ENCODE measurements at places on chromosomes 3 and 15.
A peak's percentile ranks its signal among the peaks of the same experiment; 100 is the strongest.

DNA sequence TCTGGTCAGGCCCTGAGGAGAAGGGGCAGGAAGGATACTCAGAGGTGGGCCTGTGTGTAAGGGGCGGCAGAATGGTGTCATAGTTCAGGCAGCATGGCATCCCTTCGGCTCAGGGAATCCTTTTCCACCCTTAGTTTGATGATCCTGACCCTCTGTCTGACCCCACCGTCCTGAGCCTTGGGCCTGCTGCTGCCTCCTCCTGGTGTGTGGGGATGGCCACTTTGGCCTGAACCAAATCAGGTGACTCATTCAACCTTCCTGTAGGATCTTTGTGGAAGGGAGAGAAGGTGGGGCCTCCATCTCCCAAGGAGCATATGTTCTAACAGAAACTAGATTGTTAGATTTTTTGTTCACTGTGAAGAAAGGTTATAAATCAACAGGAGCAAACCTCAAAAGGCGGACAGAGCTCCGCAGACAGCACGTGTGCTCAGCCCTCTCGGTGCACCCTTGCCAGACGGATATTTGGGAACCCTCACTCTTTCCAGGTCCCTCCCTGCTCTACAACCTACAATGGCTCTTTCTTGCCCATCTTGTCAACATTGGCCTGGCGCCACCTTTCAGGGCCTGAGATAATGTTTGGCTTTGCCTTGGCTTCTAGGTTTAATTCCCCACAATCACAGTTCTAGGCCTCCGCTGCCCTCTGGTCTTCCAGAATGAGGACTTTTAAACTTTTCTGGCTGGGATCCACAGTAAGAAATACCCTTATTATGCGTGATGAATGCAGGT, 21.7 kb downstream of the THSD4 start:
- DNase-seq: no peak

- DNase-seq: no peak
Measured at GRCh38 chr3:45020534-45020933, 5.6 kb upstream of the CLEC3B start.

GRCh38 chr3:66450390-66451022, 50.3 kb downstream of the LRIG1 start:
- no peak for DNase-seq

- DNase-seq: peak; percentile 36
Measured at GRCh38 chr3:101950510-101950909, 101.2 kb downstream of the NFKBIZ start.

DNA sequence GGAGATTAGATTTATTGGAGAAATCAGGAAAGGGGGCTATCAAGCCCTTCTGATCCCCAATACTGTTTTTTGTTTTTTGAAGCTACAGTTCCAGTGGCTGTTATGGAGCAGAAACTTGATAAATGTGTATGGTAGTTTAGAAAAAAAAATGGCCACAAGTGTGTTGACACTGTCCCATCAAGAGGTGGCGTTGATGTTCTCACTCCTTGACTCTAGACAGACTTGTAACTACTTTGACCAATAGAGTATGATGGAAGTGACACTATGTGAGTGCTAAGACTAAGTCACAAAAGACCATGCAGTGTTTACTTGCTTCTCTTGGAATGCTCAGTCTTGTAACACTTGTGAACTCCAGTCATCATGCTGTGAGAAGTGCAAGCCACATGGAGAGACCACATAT, 356.7 kb downstream of the PDCD6IP start:
- DNase-seq: no peak

- peak; percentile 58 for DNase-seq
Measured at GRCh38 chr3:119681279-119681678, 4.1 kb upstream of the COX17 start.

DNA sequence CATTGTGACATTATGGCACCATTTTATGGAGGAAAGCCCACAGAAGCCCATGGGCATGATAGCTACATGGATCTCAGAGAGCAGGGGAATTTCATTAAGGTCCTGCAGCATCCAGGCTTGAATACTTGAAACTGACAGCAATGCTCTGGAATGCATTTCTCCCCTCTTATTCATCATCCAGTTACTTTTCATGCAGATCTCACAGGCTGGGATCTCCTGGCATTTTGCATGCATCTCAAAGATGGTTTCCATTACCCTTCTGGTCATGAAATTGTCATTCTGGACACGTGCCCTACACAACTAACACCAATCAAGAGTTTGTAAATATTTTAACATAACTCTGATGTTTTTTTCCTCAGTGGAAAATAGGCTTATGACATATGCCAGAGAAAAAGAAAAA, 32.4 kb downstream of the VGLL3 start:
- DNase-seq: no peak

DNA sequence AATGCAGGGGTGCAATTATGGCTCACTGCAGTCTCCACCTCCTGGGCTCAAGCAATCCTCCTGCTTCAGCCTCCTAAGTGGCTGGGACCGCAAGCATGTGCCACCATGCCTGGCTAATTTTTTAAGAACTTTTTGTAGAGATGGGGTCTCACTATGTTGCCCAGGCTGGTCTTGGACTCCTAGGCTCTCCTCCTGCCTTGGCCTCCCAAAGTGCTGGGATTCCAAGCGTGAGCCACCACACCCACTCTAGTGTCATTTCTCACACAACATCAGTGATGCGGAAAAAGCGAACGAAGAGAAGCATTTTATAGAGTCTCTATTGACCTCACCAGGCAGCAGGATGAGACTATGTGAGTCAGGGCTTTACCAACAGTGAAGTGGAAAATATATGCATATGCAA, 137.7 kb downstream of the PLD1 start:
- DNase-seq: no peak

DNA sequence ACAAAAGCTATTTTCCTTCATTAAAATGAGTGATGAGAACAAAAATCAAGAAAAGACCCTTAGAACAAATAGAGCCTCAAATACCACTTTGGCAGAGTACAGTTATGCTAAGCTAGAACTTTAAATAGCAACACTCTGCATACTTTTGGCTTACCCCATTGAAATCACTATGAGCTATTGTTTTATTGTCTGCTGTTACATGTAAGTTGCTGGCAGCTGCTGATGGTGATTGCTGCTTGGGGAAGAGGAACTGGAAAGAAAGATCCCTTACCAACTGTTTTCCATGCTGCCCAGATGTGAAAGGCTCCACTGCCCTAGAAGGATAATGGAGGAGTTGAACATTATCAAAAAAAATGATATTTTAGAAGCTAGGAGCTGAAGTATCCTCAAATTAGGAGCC, 135.4 kb downstream of the SYNPR start:
- DNase-seq: no peak

- no peak for DNase-seq
Measured at GRCh38 chr15:57572468-57572867, 19.2 kb upstream of the MYZAP start.

- no peak for DNase-seq
Measured at GRCh38 chr15:65209701-65210643, 1.3 kb downstream of the CILP start.

DNA sequence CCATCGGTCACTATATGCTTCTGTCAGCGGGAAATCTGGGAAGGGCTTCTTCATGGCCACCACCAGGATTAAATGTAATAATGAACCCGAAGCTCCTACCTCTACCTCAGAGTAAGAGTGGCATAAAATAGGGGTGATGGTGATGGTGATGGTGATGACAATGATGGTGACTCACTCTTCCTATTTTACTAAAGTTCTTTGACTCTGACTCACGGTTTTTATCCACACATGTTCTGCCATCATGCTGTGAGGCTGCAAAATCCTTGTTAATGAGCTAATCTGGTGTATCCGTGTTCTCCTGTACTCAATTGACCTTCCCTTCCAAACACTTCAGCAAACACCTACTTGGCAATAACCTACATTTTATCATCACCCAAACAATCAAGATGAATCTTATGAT, 18.3 kb upstream of the FOXP1 start:
- DNase-seq: no peak

- no peak for DNase-seq
Measured at GRCh38 chr3:127688416-127689265, 15.9 kb downstream of the ABTB1 start.

DNA sequence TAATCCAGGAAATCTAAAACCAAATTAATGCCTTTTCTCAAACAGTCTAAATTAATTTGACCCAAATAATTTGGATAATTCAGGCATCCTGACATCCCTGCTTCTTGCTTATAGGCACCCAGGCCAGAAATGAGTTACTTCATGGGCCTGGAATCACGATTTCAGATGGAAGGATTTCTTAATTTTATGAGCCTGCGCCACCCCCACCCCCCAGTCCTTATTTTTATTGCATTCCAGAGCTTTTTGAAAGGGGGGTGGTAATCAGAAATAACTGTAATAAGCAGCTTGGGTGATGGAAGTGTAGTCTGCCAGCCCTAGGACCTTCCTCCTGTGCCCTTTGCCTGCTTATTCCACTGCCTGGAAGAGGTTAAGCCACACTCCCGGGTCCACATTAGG, 1.3 kb downstream of the AP2M1 start:
- no peak for DNase-seq

DNA sequence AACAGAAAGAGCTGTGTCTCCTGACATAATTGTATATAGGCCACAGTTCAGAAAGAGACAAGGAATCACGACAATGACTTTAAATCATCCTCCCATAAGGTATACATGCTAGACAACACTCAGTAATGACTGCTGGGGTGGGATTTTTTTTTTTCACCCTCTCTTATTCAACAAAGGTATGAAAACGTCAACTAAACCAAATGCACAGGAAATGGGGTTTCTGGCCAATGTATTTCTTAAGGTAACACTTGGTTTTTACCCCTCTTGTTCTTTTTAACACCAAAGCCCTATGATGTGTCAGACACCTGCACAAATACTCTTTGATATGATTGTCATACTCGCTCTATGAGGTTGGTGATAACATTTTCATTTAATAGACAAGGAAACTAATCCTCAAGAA, 78.3 kb downstream of the MCF2L2 start:
- DNase-seq: no peak

GRCh38 chr15:99564221-99565048, 1.3 kb upstream of the MEF2A start:
- peak; percentile 69 for DNase-seq

GRCh38 chr3:31562525-31562924, 29.8 kb downstream of the STT3B start:
- DNase-seq: peak; percentile 43

DNA sequence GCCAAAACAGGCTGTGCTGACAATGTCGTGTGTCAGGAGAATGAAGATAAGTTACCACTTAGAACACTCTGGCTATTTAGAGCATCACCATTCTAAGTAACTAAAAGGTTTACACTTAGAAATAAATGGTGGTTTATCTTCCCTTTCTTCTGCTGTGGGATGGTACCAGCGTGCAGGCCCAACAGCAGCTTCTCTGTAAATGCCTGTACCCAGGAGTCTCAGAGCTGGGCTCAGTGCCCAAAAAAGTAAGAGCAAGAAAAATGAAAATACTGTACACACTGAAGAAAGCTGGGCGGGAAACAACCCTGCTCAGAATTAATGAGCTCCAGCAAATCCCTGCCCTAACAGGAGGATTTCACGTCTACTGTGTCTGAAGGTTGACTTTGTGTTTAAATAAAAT, 206.5 kb downstream of the MFSD1 start:
- no peak for DNase-seq
